ENCODE measurements at places on chromosomes 11 and 22.

DNA sequence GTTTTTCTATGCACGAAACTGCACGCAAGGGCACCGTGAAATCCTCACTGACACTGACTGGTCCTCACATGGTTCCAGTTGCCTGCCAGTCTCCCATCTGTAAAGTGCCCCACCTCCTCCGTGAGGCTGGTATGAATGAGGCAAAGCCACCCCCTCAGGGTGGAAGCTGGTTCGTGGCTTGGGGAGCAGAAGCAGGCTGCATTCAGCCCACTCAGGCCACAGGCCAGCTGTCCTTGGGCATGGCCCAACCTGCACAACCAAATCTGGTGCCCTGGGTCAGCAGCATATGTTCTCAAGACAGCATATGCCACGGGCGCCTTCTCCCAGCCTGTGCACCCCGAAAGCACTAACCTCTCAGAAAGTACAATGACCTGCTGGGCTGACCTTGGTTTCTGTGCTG, 29.3 kb downstream of the SERPINH1 start:
- DNase-seq = no peak

DNA sequence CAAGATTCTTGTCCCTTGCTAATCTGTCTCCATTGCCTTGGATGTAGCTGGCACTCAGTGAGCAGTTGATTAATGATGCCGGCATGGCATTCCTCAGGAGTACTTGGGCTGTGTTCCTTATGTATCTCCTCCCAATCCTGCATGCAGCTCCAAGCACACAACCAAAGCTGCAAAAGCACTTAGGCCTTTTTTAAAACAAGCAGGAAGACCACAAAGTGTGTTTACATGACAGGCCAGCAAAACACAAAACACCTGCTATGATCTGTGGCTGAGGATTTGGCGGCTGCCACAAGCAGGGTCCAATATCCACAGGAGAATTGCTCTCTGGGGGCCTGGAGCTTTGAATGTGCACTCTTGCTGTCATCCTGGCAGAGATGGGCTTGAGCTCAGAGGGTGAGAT, 8.9 kb downstream of the ABTB2 start:
- DNase-seq = no peak

DNA sequence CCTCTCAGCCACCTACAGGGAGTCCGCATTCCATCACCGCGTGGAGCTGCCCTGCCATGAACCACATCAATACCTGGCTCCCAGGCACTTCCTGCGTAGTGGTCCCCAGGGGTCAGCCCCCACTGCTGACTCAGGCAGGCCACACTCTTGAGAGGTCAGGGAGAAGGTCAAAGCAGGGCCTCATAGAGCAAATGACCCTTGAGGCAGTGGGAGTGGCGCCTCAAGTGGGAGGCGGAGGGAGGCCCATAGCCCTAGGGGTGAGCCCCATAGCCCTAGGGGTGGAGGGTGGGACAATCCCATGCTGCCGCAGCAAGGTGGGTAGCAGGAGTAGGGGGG, 5.0 kb downstream of the PRDX5 start:
- no peak for DNase-seq

DNA sequence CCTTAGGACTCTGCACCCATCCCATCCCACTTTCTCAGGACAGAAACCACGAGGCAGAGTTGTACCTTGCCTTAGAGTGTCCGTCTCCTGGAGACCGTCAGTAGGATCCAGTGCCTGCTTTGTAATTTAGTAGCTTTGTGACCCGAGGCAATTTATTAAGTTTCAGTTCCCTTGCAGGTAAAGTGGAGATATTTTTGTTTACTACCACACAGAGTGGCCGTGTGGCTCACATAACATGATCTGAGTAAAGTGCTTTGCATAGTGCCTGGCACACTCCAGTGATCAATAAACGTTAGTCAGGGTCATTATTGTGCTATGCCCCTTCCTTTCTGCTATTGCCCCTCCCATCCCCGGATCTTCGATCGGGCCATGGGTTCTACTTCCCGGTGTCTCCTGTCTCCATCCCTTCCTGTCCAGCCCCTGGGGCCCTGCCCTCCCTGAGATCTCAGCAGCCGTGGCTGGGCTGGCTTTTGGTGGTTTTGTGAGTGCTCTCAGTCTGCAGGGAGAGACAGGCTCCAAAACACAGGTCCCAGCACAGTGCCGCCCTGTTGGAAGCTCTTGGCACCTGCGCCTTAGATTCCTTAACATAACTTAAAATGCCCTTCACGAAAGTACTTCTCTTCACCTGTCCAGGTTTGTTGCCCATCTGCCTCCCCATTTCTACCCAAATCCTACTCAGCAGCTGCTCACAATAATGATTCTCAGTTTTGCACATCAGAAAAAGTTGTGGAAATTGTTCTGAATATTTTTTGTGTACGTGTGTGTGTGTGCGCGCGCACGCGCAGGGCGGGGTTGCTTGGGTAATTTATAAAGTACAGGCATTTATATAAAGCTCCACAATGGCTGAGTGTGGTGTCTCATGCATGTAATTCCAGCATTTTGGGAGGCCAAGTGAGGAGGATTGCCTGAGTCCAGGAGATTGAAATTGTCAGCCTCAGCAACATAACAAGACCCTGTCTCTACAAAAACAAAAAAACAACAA, 753.7 kb downstream of the NTM start:
- DNase-seq = no peak

DNA sequence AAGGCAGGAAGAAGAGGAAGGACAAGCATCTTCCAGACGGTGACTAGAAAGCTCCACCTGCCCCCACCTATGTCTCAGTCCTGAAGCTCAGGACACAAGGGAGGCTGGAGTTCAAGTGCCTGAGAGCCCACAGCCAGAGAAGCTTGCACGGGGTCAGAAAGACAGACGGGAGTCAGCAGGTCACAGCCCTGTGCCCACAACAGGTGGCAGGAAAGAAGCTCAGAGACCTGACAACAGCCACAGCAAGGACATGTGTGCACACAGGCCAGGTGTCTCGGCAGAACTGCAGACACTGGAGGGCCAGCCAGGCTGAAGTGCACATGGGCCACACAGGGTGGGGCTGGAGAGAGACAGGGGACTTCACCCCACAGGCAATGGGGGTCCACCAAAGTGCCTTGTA, 37.2 kb upstream of the MOB2 start:
- DNase-seq = no peak

- no peak for DNase-seq
These were observed 672.7 kb downstream of the TBC1D22A start for GRCh38 chr22:47435204-47435487.

DNA sequence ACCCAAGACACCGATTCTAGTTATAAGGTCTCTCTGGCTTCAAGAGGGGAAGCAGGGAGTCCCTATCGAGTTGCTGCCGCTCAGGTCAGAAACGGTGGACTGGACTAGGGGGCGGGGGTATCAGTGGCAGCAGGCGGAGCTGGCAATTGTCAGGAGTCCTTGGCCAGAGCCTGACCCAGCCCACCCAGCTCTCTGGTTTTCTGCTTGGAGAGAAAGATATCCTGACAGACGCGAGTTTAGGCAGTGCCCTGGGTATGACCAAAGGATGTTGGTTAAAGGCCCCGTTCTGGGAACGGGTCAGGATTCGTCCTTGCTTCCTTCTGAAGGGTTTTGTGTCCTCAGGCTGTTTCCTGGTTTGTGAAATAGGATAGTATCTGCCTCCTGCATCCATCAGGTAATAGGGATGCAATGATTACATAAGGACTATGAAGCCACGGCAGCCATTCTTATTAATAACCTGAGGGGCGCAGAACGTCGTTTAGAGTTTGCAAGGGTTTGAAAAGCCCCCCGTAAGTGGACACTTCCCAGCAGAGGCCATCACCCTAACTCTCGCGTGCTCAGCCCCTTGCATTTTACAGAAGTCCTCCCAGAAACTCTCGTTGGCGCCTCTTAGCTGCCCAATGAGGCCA, 700 bp upstream of the DEPDC5 start:
- peak; percentile 30 for DNase-seq

GRCh38 chr11:108985945-108986279, 321.0 kb downstream of the DDX10 start:
- no peak for DNase-seq

GRCh38 chr11:10701982-10702381, 8.4 kb upstream of the IRAG1 start:
- DNase-seq = no peak

- DNase-seq = no peak
These were observed 1.9 kb downstream of the PIWIL3 start for GRCh38 chr22:24772493-24773220.

- no peak for DNase-seq
These were observed 42.5 kb downstream of the RBFOX2 start for GRCh38 chr22:35986088-35986487.

GRCh38 chr11:133727774-133728173, 117.5 kb downstream of the SPATA19 start:
- DNase-seq = no peak

- no peak for DNase-seq
These were observed 25.1 kb upstream of the CCDC134 start for GRCh38 chr22:41775338-41775737.

DNA sequence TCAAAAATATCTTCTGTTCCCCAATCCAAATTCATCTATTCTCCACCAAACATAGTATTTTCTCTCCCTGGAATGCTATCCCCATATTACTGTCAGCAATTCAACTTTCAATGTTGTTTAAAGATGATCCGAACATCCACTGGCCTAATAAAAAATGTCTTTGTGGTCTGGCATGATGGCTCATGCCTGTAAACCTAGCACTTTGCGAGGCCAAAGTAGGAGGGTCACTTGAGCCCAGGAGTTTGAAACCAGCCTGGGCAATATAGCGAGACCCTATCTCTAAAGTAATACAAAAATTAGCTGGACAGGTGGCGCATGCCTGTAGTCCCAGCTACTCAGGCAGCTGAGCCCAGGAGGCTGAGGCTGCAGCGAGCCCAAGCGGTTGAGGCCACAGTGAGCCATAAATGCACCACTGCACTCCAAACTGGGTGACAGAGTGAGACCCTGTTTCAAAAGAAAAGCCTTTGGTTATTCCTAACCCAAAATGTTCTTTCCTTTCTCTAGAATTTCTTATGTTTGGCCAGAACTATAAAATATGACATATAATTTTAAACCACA, 29.8 kb downstream of the SIK3 start:
- DNase-seq = no peak

GRCh38 chr11:60127311-60127811, 38.9 kb downstream of the MS4A2 start:
- no peak for DNase-seq

DNA sequence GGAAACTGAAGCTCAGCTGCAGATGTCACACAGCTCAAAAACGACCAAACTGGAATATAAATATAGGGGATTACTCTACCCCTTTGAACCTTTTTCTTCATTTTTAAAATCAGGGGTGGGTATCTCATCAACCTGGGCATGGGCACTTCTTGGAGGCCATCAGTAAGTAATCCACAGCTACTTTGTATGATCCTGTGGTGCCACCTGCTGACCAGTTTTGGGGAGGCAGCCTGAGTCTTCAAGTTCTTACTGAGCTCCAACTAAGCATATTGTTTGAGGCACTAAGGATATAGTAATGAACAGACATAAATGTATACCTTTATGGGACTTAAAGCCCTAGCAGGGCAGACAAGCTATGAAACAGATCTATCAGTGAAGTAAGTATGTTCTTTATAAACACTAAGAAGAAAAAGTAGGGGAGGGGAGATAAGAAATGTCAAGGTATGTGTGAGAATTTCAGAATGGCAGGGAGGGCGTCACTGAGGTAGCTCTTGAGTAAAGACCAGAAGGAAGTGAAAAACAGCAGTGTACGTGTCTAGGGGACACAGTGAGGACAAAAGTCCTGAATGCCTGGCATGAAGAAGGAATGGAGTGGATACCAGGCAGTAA, 18.4 kb downstream of the TUB start:
- DNase-seq = peak; percentile 66

DNA sequence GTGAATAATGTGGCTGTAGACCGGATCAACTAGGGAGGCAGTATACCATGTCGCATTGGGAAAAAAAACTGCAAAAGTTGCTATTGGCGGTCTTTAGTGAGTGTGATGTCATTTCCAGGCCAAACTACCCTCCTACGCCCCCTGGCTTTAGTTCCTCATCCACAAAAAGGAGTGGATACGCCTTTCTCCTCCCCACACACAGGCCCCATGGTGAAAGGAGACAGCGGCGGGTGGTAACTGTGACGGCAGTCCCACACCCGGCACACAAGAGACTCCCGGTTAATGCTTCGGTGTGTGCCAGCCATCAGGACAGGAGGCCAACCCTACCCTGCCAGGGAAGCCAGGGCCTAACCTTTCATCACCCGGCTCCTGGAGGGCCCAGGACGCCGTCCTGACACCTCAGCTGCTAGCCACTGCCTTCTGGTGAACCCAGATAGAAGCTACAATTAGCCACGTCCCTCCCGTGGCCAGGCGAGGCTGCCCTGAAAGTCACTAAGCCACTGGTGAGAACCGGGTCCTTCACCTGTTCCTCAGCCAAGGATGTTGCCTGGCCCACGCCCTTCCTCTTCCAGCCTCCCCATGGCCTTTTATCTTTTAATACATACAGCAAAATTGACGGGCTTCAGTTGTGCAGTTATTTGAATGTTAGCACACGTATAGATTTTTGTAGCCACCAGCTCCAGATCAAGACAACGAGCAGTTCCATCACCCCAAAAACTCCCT, 10.8 kb downstream of the TP53I11 start:
- no peak for DNase-seq

DNA sequence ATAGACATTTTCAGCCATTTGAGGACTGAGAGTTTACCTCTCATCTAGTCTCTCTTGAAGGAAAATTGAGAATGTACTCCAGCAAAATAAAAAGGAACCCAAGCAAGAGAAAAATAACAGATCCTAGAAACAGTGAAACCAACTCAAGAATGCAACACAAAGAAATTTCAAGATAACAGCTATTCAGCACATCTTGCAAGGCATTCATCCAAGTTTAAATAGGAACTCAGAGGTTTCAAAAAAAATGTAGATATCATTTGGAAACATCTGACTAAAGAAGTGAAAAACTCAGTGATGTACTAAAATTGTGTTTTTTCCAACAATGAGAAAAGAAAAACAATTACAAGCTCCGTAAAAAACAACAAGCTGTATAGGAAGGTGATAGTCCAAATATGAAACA, 76.4 kb downstream of the TMEM135 start:
- no peak for DNase-seq

DNA sequence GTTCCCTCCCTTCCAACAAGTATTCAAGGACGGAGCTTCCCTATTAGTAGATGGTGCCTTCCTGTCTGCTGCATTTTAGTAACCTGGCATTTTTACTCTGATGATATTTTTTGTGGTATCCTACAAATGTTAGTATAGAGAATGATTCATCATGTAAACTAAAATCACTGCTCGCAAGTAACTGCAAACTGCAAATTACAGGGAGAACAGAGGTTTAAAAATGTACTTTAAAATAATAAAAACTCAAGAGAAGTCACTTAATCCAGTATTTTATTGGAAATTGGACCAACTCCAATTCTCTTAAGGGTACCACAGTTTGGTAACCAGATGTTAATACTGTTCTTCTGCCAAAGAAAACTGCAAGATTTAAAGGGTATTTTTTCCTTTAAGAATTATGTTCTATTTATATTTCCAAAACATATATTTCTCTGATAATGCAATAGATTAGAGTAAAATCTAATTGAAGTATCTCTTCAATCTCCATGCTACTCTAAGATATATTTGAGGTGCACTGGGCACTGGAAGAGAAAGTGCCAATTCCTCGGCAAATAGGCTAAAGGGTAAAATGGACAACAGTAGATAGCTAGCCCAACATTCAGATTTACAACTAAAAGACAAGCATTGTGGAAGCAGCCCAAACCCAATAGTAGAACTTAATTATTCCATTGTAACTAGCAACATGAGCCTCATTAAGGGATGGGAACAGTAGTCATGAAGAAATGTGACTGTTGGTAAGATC, 298.0 kb downstream of the TTC28 start:
- no peak for DNase-seq
